ENCODE measurements at places on chromosomes 6 and 20.

- no peak for DNase-seq
Measured at GRCh38 chr20:50259705-50260478, 69.3 kb downstream of the CEBPB start.

DNA sequence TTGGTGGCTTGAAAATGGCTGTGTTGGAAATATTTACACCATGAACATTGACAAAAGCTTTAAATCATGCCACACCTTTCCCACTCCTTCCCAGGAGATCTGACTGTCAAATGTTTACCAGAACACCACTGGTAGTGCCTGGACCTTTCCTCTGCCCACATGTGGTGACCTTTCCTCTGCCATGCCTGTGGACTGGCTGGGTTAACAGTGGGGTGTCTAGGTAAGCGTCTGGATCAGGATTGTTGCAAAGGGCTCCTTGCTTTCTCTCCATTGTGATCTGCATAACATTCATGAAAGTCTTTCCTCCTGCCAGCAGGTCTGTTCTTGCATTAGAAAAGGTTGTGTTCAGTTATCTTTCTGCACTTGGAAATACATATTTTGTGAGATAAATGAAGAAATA, 572.7 kb downstream of the DHX35 start:
- no peak for DNase-seq

DNA sequence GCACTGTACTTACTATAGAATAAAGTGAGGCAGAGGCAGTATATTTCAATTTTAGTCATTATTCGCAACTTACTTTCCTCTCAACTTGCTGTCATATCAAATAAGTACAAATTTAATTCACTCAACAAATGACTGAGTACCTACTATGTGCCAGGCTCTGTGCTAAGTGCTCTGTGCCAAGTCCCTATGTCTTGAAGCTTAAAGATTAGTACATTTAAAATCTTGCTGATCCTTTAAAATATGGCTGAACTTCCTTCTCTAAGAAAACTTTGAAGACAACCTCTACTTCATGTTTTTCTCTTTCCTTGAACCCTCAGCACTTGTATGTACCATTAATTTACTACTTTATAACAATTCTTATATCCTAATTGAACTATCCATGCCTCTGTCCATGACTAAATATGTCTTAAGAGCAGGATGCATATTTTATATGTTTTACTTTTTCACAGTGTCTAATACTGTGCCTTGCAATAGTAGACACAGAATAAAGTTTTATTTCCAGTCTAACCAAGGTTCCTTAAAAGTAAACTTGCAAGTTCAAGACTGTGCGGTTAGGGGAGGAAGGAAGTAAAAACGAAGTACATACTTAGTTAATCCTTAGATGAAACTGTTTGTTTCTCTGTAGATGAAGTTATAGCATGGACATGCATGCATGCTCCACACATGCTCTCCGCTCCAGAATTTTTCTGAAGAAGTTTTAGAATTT, 10.0 kb upstream of the LATS1 start:
- no peak for DNase-seq

DNA sequence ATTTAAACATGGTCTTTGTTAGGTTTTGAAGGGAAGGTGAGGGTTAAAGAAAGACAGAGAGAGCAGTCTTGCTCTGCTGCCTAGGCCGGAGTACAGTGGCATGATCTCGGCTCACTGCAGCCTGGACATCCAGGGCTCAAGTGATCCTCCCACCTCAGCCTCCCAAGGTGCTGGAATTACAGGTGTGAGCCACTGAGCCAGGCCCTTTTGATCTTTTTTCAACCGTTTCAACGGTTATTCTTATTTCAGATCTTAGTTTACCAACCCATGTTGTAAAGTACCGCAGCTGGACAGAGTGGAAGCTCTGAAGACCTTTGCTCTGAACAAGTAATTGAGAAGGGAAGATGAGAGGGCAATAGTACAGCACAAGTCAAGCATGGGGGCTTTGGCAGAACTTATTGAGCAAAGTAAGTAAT, 1.2 kb upstream of the SRPK1 start:
- no peak for DNase-seq

DNA sequence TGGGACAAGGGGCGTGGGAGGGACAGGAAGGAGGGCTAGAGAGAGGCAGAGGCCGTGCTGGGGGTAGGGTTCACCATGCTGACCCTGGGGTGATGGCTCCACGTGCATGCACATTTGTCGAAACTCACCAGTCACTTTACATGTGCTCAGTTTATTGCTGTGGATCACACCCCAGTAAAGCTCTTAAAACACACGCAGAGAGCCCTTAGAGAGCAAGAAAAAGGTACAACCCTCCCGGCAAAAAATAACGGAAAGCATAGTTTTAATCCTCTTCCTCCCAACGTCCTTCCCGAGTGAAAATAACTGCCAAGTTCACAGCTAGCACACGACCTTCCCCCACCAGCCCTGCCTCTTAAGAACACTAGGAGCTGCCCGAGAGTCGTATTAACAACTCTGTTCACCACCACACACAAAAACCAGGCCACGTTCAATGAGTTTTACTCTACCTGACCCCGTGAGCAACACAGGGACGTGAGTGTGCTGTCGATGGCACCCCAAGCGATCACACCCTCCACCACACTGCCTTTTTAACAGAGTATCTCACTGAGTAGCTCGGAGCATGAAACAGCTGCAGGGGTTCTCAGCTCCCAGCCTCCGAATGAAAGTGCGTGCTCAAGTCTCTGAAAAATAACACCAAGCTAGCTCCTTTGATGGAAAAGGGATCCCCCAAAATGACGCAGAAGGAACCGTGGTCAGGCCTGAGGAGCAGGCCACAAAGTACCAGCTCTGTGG, 39.7 kb downstream of the TAF4 start:
- no peak for DNase-seq

DNA sequence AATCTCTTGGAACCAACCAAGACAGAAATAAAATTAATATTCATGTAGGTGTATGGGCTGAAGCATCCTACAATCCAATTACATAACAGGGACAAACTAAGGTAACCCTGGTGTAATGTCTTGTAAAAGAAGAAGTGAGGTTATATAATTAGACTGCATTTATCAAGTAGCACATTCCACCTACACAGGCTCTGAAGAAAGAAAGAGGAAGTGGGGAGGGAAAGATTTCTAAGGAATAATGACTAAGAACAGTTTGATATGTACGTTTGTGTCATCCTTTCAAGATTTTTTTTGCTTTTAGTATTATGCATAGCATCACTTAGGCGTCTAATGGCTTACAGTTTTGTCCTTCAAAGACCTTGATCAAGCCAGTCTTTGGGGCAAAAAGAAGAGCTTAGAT, 139.7 kb downstream of the PLCB1 start:
- DNase-seq = no peak

DNA sequence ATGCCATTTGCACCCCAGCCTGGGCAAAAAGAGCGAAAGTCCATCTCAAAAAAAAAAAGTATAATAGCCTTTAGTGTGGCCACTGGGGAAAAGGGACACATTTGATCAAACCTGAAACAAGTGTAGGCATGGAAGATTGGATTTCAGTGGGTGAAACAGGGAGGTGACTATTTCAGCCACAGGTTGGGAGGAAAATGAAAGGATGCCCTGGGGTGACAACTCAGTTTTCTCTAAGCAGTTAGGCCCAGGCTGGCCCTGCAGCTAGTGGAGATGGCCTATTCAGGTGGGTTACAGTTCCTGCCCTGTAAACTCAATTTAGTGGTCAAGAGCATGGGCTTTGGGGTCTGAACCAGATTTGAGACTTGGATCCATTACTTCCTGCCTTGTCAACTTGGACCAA, 36.4 kb downstream of the SPATA2 start:
- DNase-seq = no peak

DNA sequence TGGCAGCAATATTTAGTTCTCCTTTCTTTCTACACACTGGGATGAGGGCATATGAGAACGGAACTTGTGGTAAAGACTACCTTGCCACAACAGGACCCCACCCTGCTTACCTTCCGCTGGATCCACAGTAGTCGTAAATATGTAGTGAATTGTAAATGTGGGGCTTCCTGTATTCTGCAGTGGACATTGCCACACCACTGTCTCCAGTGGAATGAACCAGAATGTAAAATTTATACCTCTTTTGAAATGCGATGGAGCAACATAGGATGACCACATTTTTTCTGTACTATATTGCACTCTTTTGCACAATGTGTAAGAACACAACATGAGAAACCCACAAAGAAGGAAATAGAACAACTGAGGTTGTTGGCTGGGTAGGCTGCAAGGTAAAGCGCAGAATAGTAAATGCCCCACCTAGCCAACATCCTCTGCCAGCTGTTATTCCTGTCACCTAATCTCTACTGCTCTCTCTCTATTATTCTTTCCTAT, 16.1 kb upstream of the RIPOR2 start:
- DNase-seq = no peak

- no peak for DNase-seq
Measured at GRCh38 chr6:160426136-160426535, 78.0 kb downstream of the SLC22A3 start.

GRCh38 chr20:1664911-1665310, 7.3 kb upstream of the SIRPG start:
- no peak for DNase-seq

- no peak for DNase-seq
Measured at GRCh38 chr6:10101551-10102252, 313.2 kb downstream of the TFAP2A start.

- DNase-seq = no peak
Measured at GRCh38 chr6:97591955-97592354, 308.9 kb upstream of the MMS22L start.

- DNase-seq = no peak
Measured at GRCh38 chr6:158837684-158838625, 18.8 kb upstream of the EZR start.

GRCh38 chr6:313917-314316, 21.6 kb downstream of the DUSP22 start:
- DNase-seq = no peak

GRCh38 chr6:140708441-140708840, 1334.0 kb upstream of the CITED2 start:
- no peak for DNase-seq

GRCh38 chr6:170108456-170108855, 182.4 kb downstream of the DLL1 start:
- DNase-seq = no peak

- DNase-seq = no peak
Measured at GRCh38 chr6:121430514-121431460, 4.7 kb upstream of the GJA1 start.

DNA sequence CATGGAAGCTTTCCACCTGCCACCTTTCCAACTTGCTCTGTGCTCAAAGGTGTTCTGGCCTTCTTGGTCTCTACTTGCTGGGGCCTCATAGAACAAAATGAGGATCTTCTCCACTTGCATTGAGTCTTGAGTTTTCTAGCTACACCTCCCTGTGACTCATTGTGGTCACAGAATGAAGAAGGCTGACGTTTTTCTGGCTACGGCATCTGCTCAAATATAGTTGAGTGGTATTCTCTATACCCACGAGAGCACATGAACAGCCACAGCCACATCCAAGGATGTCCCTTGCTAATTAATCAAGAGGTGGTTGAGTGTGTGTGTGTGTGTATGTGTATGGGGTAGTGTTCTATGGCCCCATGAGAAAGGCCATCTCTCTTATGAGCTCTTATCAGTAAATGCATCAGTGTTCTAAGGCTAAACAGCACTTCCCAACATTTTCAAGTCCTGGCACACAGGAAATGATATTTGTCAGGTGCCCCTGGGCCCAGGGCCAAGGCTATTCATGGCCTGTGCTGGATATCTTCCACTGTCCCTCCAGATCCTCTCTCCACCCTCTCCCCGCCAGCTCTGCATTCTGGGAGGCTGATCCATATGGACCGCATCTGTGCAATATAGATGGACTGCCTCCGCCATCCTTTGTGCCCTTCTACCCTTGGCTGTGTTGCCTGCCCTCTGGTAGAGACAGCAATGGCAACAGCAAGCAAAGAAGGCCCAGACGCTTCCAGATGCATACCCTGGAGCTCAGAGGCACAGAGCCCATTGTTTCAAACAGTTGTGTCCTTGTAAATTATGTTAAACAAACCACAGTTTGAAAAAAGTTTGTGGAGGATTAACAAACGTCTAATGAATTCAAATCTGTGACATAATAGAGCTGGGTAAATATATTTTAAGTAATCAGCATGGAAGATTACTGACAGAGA, 150.2 kb downstream of the LRFN2 start:
- DNase-seq = no peak

GRCh38 chr20:19699180-19699971, 58.7 kb upstream of the RIN2 start:
- DNase-seq = no peak

- no peak for DNase-seq
Measured at GRCh38 chr6:6686176-6686575, 97.7 kb downstream of the LY86 start.

DNA sequence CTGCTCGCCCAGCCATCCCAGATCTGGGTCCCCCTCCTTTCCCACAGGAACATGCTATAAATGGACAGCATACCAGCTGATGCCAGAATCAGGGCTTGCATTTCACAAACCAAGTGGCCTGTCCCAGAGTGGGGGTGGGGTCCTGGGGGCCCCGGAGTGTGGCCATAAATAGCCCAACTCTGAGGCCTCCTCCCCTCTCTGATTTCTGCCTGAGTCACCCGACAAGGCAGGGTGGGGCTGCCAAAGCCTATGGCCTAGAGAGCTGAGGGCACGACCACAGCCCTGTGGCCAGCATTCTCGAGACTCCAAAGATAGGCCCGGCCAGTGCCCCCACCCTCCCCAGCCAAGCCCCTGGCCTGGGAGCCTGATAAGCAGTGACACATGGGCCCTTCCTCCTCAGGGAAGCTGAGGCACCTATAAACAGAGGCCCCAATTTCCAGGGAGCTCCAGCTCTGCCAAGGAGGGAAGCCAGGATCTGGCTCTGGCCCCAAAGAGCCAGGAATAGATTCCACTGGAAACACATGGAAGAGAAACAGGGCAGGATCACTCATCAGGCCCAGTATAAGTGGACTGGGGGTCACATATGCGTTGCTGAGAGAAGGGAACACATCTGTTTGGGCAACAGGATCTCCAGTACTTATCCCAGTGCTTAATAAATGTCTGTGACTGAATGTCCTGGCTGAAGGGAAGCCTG, 20.3 kb downstream of the SNTA1 start:
- peak; percentile 60 for DNase-seq

- DNase-seq = no peak
Measured at GRCh38 chr20:39214828-39215227, 252.7 kb downstream of the DHX35 start.

GRCh38 chr6:77036400-77036799, 426.9 kb downstream of the HTR1B start:
- no peak for DNase-seq

DNA sequence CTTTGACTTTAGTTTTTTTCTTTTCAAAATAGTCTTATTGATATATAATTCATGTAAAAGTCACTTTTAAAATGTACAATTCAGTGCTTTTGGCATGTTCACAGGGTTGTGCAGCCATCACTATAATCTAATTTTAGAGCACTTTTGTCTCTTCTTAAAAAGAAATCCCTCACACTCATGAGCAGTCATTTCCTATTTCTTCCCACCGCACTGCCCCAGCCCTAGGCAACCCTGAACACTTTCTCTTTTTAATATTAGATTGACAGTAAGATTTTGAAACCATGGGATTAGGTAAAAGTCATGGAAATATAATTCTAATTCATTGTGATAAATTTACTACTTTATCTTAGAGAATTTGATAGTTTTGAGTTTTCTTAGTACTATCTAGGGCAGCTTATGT, 309.4 kb downstream of the UTRN start:
- no peak for DNase-seq

All from occipital lobe (tissue), 3 donors.